ENCODE measurements at places on chromosomes 5 and 9. TPM values are rescaled to one million over a fixed set of nuclear protein-coding genes. Genes with fewer than 3 reads are reported as not detected.

DNA sequence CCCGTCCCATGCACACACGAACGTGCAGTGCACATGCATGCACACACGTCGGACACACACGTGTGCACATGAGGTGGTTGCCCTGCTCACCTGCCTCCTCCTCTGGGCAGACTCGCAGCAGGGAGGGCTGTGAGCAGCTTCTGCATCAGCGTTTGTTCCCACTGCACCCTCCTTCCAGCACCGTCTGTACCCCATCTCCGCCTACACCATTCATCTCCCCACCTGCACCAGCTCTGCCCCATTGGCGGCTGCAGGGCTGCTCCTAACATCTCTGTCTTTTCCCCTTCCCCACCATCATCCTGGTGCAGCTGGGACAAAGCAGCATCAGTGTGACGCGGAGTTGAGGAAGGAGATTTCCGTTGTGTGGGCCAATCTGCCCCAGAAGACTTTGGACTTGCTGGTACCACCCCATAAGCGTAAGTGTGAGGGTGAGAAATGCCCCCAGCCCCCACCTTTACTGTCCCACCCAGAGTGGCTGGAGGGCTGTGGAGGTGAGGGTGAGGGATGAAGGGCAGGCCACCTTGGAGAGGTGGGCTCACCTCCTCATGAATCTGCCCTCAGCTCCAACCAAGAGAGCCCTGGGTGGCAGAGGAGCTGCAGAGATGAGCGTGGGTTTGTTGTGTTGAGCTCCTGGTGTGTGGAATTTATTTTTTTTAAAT lies 234.6 kb downstream of the CACNA1B start:
- no peak for DNase-seq

- no peak for DNase-seq
Observed at GRCh38 chr9:29150606-29151005, 1577.3 kb upstream of the C9orf72 start.

DNA sequence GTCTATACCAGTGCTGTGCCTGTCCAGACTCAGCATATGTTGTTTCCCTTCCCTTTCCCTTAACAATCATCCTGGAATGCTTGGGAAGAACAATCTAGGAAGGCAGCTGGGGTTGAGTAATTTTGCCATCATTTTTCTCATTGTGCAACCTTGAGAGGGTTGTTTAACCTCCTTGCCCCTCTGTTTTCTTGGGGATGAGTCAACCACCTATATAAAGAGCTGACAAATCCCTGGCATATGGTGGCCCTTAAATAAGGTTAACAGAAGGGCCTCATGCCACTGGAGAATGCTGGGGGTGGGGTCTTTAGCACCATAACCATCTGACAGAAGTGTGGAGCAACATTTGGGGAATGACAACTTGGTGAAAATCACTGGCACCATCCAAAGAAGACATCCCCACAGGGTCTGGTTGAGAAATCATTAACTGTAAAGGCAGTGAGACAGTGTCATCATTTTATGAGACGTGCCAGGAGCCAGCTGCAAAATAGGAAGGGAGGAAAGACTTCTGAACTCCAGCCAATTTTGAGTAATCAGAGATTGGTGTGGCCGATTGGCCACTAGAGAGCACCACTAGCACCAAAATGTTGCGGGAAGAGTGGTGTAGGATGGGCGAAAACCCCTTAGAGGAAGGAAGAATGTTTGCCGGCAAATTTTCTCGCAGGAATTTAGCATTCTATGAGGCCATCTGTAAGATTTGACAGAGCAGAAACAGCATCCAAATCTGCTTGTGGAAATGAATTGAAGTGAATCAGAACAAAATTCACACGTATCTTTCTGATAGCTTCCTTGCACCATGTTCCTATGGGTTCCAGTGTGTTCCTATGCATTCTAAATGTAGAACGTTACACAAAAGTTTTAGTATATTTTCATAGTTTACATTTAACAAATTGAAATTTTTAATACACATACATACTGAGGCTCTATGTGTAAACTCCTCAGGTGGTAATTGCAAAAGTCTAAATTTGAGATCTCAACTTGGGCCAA lies 113.8 kb downstream of the MSX2 start:
- no peak for DNase-seq

GRCh38 chr5:37900692-37901091 lies 60.9 kb upstream of the GDNF start:
- no peak for DNase-seq

DNA sequence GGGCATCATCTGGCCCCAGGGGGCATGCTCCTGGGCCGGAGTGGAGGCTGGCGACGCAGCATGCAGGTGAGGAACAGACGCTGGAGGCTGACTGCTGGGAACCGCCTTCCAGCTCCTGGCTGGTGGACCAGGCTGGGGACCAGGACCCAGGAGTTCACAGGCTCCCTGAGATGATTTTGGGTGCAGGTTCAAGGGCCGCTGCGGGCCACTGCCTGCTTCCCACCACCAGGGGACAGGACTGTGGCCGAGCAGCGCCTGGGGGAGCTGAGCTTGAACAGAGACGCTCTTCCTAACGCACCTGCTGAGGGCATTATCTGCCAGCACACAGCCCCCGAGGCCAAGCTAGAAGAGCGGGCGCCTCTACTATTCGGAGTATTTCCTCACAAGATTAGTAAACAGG lies 132.1 kb upstream of the RAPGEF1 start:
- no peak for DNase-seq

GRCh38 chr9:99666571-99666970 lies 155.1 kb upstream of the NR4A3 start:
- DNase-seq: no peak

The NELFB gene
- 57.9 TPM for total RNA-seq
